ENCODE measurements at places on chromosomes 7 and 10. TPM values are rescaled to one million over a fixed set of nuclear protein-coding genes. Genes with fewer than 3 reads are reported as not detected.

The DNAH11 gene
- 0.14 TPM for polyA plus RNA-seq

DNA sequence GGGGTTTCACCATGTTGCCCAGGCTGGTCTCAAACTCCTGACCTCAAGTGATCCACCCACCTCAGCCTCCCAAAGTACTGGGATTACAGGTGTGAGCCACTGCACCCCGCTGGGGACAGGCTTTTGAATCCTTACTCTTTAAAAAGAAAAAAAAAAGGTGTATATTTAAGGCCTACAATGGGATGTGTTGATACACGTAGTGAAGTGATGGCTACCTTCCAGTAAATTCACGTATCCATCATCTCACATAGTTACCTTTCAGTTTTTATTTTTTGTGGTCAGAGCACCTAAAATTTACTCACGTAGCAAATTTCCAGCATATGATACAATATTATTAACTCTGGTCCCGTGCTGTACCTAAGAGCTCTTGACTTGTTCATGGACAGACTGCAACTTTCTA, 119.5 kb upstream of the INSYN2A start:
- no peak for DNase-seq

DNA sequence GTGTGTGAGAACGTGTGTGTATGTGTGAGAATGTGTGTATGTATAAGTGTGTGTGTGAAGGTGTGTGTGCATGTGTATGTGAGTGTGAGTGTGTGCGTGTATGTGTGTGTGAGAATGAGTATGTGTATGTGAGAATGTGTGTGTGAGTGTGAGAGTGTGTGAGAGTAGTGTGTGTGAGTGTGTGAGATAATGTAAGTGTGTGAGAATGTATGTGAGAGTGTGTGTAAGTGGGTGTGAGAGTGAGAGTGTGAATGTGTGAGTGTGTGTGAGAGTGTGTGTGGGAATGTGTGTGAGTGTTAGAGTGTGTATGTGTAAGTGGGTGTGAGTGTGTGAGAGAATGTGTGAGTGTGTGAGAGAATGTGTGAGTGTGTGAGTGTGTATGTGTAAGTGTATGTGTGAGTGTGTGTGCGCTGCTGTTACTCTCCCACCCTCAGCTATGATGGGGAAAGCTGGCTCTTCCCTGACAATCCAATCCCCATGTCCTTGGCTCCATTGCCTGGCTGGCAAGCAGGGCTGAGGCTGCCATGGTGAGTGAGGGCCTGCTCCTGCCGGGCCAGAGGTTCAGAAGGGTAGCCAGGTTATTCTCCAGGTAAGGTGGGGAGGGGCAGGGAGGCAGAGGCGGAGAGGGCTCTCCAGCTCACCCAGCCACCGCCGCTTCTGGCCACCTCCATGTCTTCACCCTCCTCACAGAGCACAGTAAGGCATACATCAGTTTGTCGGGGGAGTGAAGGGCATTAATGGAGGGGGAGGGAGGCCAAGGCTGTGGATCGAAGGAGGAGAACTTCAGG, 72.6 kb upstream of the PCBD1 start:
- DNase-seq, result no peak

GRCh38 chr10:107618504-107618994, 454.0 kb upstream of the SORCS1 start:
- no peak for DNase-seq
